BE2C (cell line): ENCODE measurements at places on chromosomes 12 and 14.

DNA sequence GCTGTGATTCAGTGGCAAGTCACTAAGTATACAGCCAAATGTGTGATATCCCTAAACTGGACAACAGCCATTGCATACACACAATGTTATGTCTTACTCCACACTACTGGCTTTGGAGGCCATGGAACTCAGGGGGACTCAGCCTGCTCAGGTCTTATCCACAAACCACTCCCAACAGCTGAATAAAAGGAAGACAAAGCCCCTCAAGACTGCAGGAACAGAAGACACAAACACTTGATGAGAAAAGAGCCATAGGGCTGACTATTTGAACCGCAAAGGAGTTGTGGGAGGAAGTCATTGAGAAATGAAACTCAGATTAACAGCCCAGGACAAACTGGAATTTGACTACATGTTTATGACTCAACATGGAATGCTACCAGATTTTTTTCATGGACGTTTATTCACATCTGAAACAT lies 40.9 kb downstream of the PTGER2 start:
- no peak for DNase-seq

GRCh38 chr14:89245802-89246201 lies 171.2 kb downstream of the FOXN3 start:
- DNase-seq: no peak

DNA sequence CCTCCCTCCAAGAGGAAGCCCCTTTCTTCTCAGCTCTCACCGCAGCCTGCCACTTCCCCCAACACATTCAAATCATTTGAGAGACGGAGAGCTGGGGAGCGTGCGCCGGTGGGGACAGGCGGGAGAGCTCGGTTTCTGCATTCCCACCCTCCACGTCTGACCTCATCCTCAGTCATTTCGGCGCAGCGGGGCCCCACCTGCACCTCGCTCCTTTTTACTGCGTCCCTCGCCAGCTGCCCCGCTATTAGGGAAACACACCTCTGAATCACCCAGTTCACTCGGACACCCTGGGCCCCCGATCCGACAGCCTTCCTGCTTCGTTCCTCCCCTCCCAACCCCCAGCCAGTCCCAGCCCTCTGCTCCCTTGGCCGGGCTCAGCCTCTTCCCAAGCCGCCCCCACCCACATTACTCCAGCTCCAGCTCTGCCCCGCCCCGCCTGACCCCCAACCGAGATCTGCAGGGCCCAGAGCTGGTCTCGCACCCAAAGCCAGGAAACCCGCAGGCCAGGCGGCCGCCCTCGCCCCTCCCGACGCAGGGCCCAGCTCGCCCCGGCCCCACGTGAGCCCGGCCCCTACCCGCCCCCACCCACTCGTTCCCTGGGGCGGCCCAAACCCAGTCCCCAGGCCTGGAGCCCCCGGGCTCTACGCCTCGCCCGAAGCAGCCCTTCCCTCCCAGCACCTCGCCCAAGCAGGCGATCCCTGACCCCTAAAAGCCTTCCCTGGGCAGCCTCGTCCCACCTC lies 783 bp downstream of the CORO1C start:
- peak; percentile 75 for DNase-seq

DNA sequence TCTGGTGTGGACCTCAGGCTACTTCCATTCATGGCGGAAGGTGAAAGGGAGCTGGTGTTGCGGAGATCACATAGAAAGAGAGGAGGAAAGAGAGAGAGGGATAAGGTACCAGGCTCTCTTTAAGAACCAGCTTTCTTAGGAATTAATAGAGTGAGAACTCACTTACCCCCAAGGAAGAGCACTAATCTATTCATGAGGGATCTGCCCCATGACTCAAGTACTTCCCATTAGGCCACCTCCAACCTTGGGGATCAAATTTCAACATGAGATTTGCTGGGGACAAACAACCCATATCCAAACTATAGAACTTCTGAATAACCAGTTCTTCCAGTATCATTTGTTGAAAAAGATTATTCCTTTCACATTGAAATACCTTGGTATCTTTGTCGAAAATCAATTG lies 34.0 kb upstream of the C2CD5 start:
- no peak for DNase-seq

- peak; percentile 57 for DNase-seq
Measured at GRCh38 chr12:120584343-120585149, 3.3 kb upstream of the POP5 start.

- no peak for DNase-seq
Measured at GRCh38 chr14:52918486-52918885, 32.4 kb downstream of the FERMT2 start.

GRCh38 chr14:65738339-65738738 lies 325.8 kb downstream of the FUT8 start:
- DNase-seq: no peak

DNA sequence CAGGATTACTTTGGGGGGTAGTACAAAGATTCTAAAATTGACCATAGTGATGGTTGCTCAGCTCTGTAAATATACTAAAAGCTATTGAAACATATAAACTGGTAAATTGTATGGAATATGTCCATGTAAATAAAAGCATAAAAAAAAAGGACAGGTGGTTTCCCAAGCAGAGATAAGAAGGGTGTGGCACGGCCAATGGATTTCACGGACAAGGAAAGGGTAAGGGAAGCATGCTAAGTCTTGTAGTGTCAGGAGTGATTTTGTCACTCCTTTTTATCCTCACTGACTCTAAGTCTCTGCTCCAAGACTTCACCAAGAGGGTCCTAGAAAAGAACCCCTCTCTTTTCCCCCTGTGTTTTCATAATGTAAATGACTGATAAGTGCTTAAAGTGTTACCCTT lies 229.2 kb downstream of the SPTSSA start:
- DNase-seq: no peak

- DNase-seq: no peak
Measured at GRCh38 chr14:70780396-70781075, 28.8 kb downstream of the MAP3K9 start.

GRCh38 chr12:26723379-26724308 lies 109.3 kb downstream of the ITPR2 start:
- DNase-seq: peak; percentile 44

DNA sequence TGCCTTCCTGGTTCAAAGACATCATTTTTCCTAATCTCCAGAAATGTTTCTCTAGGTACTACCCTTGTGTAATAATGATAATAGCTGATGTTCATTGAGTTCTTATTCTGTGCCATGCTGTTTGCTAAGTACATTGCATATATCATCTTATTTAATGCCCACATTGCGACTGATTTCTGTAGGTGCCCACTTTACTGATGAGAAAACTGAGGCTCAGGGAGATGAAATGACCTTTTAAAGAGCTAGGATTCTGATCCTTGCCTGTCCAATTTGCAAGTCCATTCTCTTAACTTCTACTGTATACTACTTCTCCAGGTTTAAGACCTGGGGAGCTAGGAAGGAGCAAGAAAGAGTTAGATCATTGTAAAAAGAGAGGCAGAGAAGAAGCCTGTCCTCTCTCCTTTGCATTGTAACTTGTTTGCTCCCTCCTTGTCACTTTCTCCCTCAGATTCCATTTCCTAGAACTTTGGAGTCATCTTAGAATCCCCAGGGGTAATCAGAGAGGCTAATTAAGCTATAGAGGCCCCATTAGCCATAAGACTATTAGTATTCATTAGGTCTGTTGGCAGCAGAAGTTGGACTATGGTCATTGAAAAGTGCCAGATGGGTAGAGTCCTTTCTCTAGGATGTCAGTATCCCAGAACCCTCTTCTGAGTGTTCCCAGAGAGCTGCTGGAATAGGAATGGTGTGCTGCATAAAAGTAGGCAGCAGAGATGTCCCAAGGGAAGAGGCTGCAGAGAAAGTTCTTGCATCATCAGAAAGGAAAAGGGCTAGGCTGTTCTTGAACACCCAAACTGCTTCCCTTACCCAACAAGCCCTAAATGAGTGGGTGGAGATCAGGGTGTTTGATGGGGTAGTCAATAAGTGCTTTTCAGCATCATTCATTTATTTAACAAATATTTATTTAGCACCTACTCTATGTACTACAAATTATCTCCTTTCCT lies 3.1 kb downstream of the DGKA start:
- DNase-seq: no peak

GRCh38 chr14:34875031-34875922 lies at the start of gene BAZ1A:
Gene BAZ1A (minus strand): TSS chr14:34875360. CDS start chr14:34874604, 756 bp downstream.
- peak; percentile 83 for DNase-seq
